ENCODE measurements at places on chromosomes 13 and 19. TPM values are rescaled to one million over a fixed set of nuclear protein-coding genes. Genes with fewer than 3 reads are reported as not detected.

- H3K27ac ChIP-seq, result no peak overlapping the region
- DNase-seq, result no peak
- H3K4me1 ChIP-seq, result peaks cover 8% of the 10 kb centered on the region
- peak overlapping the region; percentile 3 for H3K4me3 ChIP-seq
- H3K36me3 ChIP-seq, result peaks cover 9% of the 10 kb centered on the region
These were observed 9.6 kb upstream of the PRR19 start for GRCh38 chr19:42292042-42292960.

GRCh38 chr19:38020311-38020710 is 113.3 kb downstream of the SIPA1L3 start:
- DNase-seq, result no peak
- no peaks in the 10 kb centered on the region for H3K36me3 ChIP-seq
- H3K27ac ChIP-seq, result no peak overlapping the region
- no peaks in the 10 kb centered on the region for H3K27me3 ChIP-seq

IZUMO1 gene
- 0.23 TPM for total RNA-seq

KCNRG gene
- 1.4 TPM for total RNA-seq

DNA sequence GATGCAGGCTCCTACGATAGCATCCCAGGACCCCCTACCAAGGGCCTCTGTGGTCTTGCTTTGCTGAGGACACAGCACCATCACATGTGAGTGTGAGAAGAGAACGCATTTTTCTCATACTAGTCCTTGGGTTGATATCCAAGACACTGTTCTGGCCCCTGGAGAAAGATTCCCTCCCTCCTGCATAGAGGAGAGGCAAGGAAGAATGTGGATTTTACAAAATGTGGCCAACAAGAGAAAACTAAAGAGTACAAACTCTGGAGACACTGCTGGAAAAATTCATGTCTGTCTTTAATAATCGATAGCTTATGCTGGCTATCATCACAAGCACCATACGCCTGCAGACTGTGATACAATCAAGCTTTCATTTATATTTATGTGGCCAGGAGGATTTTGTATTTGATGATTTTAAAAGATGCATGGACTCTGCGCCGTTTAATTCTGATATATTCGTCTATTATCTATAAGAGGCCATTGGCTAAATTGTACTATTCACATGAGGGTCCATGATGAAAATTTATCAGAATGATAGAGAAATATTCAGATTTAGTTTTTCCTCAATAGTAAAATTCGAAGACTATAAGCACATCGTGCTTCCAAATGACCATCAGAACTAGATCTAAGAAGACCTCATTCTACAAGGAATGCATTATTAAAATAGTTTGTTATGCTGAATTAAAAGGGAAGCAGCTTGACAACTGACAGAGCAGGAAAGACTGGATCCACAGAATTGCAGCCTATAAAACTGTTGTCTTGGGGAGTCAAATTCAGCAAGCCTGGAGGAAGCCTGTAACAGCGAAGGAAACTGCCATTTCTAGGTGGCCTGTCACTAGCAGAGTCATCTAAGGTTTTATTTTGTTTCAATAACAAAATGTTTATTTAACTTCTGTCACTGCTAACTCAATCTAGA is 578.7 kb downstream of the DIAPH3 start:
- peaks cover 32% of the 10 kb centered on the region for H3K4me1 ChIP-seq
- H3K27me3 ChIP-seq, result no peaks in the 10 kb centered on the region
- DNase-seq, result no peak
- no peaks in the 10 kb centered on the region for H3K36me3 ChIP-seq
- no peak overlapping the region for H3K4me3 ChIP-seq

LATS2 gene
- total RNA-seq, result 22.9 TPM

PSG4 gene
- total RNA-seq, result not detected

GRCh38 chr13:110714797-110715394 is 1.4 kb downstream of the ING1 start:
- peak; percentile 37 for DNase-seq
- H3K27ac ChIP-seq, result peak overlapping the region; percentile 99
- H3K36me3 ChIP-seq, result peaks cover 6% of the 10 kb centered on the region
- peak overlapping the region; percentile 100 for H3K4me3 ChIP-seq

ACER1 gene
- not detected for total RNA-seq

DCLK1 gene
- 22.4 TPM for total RNA-seq

GRCh38 chr13:30395192-30396158 is 26.8 kb upstream of the UBE2L5 start:
- no peaks in the 10 kb centered on the region for H3K36me3 ChIP-seq
- H3K4me1 ChIP-seq, result peaks cover 18% of the 10 kb centered on the region
- DNase-seq, result no peak
- H3K27me3 ChIP-seq, result peaks cover 12% of the 10 kb centered on the region

VSIG10L gene
- 3.5 TPM for total RNA-seq

DNA sequence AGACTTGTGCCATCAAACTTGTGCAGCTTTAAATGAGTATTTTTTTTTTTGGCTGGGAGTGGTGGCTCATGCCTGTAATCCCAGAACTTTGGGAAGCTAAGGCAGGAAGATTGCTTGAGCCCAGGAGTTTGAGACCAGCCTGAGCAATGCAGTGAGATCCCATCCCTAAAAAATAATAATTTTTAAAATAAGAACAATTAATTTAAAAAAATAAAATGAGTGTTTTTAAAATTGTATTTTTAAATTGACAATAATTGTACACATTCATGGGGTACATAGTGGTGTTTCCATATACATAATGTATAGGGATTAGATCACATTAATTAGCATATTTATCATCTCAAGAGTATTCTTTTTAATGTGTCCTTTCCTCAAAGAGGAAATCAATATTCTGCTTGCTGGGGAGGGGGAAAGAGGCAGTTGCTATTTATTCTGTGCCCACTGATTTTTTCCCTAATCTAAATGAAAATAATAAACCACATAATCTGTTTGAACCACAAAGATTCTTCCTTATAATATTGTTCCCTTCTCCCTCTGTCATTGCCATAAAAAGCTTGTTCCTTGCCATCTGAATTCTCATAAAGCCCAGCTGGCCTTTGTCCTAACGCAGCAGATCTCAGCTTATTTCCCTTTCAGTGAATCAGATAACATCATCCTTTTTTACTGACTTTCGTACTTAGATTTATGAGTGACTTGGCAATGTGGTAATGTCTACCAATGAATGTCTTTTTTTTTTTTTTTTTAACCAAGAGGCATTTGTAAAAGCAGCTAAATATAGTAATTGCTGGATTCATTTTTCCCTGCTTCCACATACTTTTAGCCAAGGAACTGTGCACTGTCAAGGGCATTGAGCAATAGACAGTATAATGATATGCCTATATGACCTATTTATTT is 81.8 kb upstream of the RUBCNL start:
- H3K36me3 ChIP-seq, result no peaks in the 10 kb centered on the region
- DNase-seq, result no peak
- H3K4me1 ChIP-seq, result peaks cover 43% of the 10 kb centered on the region
- H3K27me3 ChIP-seq, result no peaks in the 10 kb centered on the region
- peak overlapping the region; percentile 87 for H3K4me3 ChIP-seq

GRCh38 chr13:73335944-73336343 is 277.1 kb downstream of the KLF5 start:
- no peak overlapping the region for H3K27ac ChIP-seq
- no peak for DNase-seq
- H3K27me3 ChIP-seq, result no peaks in the 10 kb centered on the region
- no peaks in the 10 kb centered on the region for H3K4me1 ChIP-seq
- H3K36me3 ChIP-seq, result no peaks in the 10 kb centered on the region
- no peak overlapping the region for H3K4me3 ChIP-seq

MBD3L2 gene
- total RNA-seq, result not detected

STARD13 gene
- total RNA-seq, result 23.6 TPM

ZNF737 gene
- 18.9 TPM for total RNA-seq

DPF1 gene
- total RNA-seq, result 35.5 TPM

DNA sequence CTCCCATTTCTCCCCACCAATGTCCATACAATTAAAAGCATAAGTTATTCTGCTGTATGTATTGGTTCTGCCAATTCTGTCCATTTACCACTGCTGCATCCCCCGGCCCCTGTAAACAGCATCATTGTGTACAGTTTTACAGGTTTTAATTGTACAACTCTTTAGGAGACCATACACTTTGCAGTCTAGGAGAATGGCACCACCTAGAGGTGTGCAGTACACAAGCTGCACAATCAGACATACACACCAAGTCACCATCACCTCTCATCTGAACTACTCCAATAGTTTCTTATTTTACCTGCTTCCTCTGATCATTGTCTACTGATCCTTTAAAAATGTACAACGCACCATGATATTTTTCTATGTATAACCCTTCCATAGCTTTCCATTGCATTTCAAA is 855.9 kb upstream of the KLHL1 start:
- no peaks in the 10 kb centered on the region for H3K36me3 ChIP-seq
- no peak overlapping the region for H3K4me3 ChIP-seq
- peaks cover 13% of the 10 kb centered on the region for H3K4me1 ChIP-seq
- H3K27me3 ChIP-seq, result no peaks in the 10 kb centered on the region

CPB2 gene
- total RNA-seq, result 0.44 TPM

- no peaks in the 10 kb centered on the region for H3K4me1 ChIP-seq
- no peak overlapping the region for H3K27ac ChIP-seq
- DNase-seq, result no peak
- H3K4me3 ChIP-seq, result no peak overlapping the region
These were observed 9.9 kb downstream of the MYDGF start for GRCh38 chr19:4660181-4660791.

- H3K4me1 ChIP-seq, result peaks cover 56% of the 10 kb centered on the region
- peak; percentile 89 for DNase-seq
- peak overlapping the region; percentile 100 for H3K27ac ChIP-seq
- peak overlapping the region; percentile 97 for H3K4me3 ChIP-seq
- H3K36me3 ChIP-seq, result peaks cover 2% of the 10 kb centered on the region
- H3K27me3 ChIP-seq, result peaks cover 4% of the 10 kb centered on the region
These were observed 539 bp downstream of the U2AF1L4 start for GRCh38 chr19:35744430-35745327.

DNA sequence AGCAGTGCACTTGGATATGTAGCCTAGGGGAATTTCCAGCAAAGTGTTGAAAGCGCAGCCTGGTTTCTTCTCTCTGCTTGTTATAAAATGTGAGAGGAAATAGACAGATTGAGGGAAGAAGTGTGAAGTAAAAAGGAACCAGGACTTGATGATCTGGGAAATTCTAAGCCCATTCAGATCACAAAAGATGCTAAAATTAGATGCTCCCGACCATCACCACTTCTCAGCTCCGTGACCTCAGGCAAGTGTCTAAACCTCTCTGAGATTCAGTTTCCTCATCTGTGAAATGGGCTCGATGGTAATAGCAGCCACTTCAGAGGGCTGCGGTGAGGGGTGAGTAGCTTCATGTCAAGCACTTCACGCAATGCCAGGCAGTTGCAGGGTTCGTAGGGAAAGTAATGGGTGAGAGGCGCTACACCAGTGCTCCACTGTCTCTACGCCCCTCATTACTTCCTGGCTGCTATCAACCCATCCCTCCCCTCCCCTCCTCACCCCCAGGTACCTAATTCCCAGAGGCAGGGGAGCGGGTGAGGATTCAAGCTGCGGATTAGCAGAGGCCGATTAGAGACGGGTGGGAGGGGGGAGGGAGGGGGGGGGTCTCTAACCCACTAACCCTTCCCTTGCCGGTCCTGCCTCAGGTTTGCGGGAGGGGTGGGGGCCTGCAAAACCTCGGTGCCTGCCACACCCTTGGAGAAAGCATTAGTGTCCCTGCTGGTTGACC is 9.0 kb upstream of the NFIC start:
- H3K27ac ChIP-seq, result no peak overlapping the region
- H3K27me3 ChIP-seq, result peaks cover 74% of the 10 kb centered on the region
- DNase-seq, result no peak
- no peaks in the 10 kb centered on the region for H3K4me1 ChIP-seq
- H3K4me3 ChIP-seq, result peak overlapping the region; percentile 83

GRCh38 chr19:40335101-40335500 is 13.1 kb downstream of the C19orf47 start:
- DNase-seq, result no peak
- H3K4me1 ChIP-seq, result no peaks in the 10 kb centered on the region
- H3K4me3 ChIP-seq, result no peak overlapping the region
- no peaks in the 10 kb centered on the region for H3K27me3 ChIP-seq

DNA sequence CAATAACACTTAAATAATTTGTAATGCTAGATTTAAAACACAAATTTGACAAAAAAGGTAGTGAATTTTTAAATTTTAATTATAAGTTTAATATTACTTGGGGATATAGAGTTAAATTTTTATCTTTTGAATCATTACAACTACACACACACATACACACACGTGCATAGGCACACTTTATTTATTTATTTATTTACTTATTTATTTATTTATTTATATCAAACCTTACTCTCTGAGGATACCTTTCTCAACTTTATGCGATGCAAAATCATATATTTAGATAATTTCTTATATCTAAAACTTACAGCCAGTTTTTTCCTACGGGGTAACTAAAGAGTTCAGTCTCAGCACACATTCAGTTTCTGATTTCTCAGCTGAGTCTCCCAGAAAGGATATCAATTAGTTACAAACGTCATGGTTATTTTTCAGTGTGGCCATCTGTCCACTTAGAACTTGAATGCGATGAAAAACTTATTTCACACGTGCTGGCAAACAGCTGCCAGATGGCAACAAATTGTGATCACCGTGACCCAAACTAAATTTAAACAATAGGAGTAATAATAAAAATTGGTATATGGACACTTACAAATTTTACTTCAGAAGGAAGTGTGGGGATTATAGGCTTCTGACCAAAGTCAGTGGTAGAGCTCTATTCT is 683.1 kb upstream of the PRR20A start:
- H3K27ac ChIP-seq, result no peak overlapping the region
- DNase-seq, result no peak
- no peaks in the 10 kb centered on the region for H3K4me1 ChIP-seq
- H3K27me3 ChIP-seq, result no peaks in the 10 kb centered on the region

DNA sequence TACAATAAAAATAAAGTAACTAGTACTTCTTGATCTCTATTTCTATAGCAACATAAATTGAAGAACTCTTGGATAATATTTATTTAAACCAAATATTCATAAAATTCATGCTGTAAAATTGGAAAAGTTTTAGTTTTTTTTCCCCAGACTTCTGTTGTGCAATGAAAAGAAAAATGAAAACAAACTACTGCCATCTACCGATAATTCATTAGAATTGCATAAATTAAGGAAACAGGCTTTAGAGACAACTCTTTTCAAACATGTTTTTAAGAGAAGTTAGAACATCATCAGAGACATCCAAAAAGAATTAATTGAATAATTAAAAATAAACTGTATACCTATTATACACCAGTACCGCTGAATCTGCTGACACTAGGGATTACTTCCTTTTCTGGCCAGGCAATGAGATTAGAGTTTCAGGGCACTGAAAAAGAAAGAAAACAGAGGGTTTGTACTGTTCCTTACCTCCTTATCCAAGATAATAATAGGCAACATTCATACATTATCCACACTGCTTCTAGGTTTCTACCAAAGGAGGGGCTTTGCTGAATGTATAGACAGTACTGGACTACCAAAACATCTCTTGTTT is 4.9 kb downstream of the CCDC122 start:
- H3K27me3 ChIP-seq, result peaks cover 11% of the 10 kb centered on the region
- H3K27ac ChIP-seq, result no peak overlapping the region
- H3K4me3 ChIP-seq, result no peak overlapping the region
- peaks cover 9% of the 10 kb centered on the region for H3K4me1 ChIP-seq
- no peaks in the 10 kb centered on the region for H3K36me3 ChIP-seq

GRCh38 chr19:4878491-4878968 is 11.1 kb upstream of the PLIN3 start:
- H3K27ac ChIP-seq, result no peak overlapping the region
- no peaks in the 10 kb centered on the region for H3K4me1 ChIP-seq
- DNase-seq, result no peak
